ENCODE measurements at places on chromosomes 3 and 15.

DNA sequence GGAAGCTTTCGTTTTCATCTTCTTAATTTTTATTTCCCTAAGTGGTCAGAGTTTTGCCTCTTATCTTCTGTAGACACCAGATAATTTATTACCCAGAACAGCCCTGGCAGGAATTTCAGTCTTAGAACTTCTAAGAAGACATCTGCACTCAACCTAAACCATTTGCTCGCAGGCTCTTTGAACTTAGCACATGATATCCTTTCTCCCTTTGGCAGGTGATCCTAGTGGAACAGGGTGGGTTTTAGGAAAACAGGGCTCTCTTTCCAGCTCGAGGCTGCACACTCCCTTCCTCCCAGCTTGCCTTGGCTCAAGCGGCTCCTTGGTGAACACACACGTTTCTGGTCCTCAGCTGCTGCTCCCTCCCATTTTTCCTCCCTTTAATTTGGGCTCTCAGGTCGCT, 116.5 kb downstream of the THSD4 start:
- no peak for DNase-seq

GRCh38 chr3:124952282-124952855, 17.8 kb upstream of the MUC13 start:
- DNase-seq = no peak

DNA sequence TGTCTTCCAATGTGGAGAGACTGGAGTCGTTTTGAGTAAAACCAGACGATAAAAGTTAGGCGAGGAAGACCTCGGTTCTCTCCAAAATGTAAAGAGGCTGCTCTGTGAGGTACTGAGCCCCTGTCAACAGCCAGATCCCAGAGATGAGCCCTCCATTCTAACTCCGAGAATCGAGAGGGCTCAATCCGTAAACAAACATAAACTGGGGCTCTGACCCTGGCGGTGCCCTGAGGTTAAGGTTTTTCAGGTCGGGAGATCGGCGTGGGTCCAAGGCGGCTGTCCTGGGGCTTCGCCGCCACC, 417 bp downstream of the TBCCD1 start:
- DNase-seq = no peak

- DNase-seq = no peak
Observed at GRCh38 chr3:160753953-160754352, 2.1 kb upstream of the PPM1L start.

DNA sequence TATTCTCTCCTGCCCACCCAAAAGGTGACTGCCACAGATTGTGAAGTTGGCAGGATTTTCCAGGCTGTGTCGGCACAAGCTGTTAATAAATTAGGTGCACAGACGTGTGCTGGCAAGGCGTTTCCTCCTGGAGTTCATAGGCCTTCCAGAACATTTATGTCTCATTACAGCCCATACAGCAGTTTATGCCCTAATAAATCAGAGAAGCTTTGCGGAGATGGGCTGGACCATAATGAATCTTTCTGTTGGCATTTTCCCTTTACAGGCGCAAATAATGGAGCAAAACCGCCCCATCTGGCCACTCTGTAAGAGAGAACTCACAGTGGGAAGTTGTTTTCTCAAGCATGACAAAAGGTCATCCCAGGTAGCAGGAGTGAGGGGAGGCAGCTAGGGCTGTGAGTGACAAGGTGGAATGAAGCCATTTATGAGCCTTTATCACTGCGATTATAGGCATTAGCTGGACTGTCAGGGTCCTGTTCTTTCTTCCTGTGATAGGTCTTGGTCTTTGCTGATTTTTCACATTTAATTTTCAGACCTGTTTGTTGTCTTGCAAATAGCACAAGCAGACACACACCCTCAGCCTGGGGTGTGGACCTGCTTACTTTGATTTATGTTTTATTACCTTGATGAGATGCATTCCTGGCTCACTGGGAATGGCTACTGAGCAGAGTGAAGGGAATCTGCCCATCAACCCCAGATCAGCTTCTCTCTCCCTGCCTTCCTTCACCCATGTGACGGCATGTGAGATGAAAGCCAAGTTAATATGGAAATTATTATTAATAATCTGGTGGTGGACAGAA, 257.5 kb downstream of the LRTM1 start:
- DNase-seq = no peak

DNA sequence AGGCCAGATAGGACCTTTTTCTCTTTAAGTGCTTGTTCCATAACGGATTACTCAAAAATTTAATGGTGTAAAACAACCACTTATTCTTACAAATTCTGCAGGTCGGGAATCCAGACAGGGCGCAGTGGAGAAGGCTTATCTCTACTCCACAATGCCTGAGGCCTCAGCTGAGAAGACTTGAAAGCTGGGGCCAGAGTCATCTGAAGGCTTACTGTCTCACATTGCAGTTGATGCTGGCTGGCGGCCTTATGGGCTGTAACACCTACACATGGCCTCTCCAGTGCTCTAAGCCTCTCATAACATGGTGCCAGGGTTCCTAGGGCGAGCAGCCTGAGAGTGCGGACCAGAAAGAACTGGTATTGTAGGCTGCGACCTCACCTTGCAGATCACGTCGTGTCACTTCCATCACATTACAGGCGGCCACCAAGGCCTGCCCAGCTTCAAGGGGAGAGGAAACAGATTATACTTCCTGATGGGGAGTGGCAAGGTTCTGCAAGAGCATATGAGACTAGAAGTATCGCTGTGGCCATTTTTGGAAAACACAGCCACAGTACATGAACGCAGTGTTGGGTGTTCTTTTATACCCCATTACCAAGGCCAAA, 32.4 kb downstream of the CMTM7 start:
- DNase-seq = no peak

DNA sequence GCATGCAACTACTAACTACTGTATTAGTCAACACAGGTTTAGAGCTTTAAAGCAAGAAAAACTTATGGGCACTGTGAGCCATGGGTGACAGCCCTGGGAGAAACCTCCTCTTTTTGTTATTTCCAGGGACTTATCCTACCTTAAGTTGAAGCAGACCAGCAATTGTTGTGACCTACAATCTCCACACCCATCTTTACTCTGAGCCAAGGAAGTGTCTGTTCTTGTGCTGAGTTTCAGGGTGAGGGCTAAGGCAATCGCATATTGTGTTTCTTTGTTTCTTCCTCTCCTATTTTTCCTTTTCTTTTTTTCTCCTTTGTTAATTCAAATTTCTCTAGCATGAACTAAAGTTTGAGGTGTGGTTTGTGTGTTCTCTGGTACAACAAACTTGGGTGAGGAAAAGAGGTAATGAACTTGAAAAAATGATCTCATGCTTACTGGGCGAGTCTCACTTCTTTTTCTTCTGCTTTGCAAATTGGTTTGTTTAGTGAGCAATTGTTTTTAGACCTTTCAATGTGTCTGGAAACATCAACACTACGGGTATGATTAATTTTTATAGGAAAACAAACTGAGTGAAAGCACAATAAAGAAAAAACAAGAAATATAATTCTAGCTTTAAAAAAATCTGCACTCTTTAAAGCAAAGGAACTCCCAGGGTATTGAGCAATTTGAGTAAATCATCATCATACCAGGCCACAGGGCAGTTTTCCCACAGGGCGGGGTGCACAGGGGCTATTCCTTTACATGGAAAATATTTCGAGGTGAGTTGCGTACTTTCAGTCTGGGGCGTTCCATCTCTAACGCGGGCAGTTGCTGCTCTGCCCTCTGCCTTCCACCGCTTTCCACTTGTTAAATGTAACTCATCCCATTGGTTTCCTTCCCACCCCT, 2.7 kb downstream of the UPK1B start:
- no peak for DNase-seq

All from heart left ventricle (tissue), 16 donors.